ENCODE measurements at places on chromosomes 5 and 9. TPM values are rescaled to one million over a fixed set of nuclear protein-coding genes. Genes with fewer than 3 reads are reported as not detected.
A peak's percentile ranks its signal among the peaks of the same experiment; 100 is the strongest.

FCN1 gene
- total RNA-seq = not detected

N4BP3 gene
- 4.5 TPM for total RNA-seq

GHR gene
- total RNA-seq = 2.4 TPM

CER1 gene
- total RNA-seq = not detected

SLCO6A1 gene
- total RNA-seq = under 0.01 TPM

TMEM215 gene
- not detected for total RNA-seq

TAF11L10 gene
- total RNA-seq = not detected

AFAP1L1 gene
- total RNA-seq = 21.9 TPM

SPATA31E1 gene
- total RNA-seq = not detected

CACFD1 gene
- total RNA-seq = 5.5 TPM

GPR150 gene
- 0.26 TPM for total RNA-seq

EIF4EBP3 gene
- 3.2 TPM for total RNA-seq

CCDC69 gene
- total RNA-seq = 1.7 TPM

CHMP5 gene
- total RNA-seq = 173 TPM

FGF1 gene
- total RNA-seq = 0.38 TPM

DNAI1 gene
- total RNA-seq = not detected

C8G gene
- total RNA-seq = 0.79 TPM

SLC6A3 gene
- not detected for total RNA-seq

INSL4 gene
- total RNA-seq = not detected

DNA sequence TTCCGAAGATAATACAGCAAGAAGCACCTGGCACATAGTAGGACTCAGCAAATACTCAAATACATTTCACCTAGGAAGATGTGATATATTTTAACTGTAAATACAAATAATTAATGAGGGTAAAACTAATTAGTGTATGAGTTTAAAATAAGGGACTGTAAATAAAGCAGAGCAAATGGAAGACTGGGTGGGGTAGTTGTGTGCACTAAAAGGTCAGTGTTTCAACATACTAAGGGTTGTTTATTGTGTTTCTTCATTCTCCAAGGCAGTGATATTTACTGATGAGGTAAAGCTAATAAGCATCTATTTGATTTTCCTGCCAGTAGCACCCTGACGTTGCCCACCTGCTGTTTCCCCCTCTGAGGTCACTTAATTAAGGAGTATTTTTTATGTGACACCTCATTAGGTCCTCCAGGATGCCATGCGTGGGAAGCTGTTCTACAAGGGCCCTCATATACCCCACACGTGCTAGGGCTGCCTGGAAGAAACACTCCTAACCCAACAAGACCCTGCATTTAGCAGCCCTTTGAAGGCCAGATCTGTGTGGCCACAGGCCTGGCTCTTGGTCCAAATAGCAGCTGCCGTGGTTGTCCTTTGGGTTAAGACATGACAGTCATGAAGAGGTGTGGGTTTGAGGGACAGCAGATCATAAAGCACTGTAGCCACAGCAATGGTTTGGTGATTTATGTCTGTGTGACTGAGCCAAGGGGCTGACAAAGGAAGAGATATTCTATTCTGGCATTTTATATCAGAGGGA is 97.5 kb upstream of the RPS23 start:
- DNase-seq = no peak

GRCh38 chr5:170597109-170597751 is 93.4 kb downstream of the KCNIP1 start:
- peak; percentile 51 for DNase-seq

- no peak for DNase-seq
Measured at GRCh38 chr9:133704711-133705181, 33.4 kb downstream of the SARDH start.

GRCh38 chr9:131270171-131271015 is 5.9 kb downstream of the FAM78A start:
- no peak for DNase-seq

DNA sequence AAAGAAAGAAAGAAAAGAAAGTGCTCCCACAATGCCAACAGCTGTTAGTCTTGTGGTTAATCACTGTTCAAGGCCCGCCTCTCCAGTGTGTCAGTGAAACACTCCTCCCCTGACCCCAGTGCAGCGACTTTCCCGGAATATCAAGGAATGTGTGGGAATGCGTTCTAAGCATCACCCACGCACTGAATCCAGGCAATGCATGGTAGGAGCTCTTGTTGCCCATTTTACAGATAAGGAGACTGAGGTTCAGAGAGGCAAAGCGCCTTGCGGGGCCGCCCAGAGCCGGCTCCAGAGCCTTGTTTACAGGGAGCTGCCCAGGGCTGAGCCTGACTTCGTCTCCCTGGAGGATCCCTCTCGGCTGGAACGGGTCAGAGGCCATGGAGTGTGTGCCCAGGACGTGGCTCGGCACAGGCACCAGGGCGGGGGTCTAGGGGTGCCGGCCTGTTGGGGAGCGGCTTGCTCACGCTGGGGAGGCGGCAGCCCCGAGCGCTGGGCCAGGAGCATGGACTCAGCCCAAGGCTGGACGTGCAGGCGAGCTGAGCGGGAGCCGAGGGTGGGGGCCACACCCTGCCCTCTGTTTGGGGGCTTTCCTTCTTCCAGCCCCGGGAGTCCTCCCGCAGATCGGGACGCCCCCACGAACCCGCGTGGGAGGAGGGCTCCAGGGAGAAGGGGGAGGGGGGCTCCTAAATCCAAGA is 823 bp downstream of the ST6GALNAC6 start:
- DNase-seq = peak; percentile 46

DNA sequence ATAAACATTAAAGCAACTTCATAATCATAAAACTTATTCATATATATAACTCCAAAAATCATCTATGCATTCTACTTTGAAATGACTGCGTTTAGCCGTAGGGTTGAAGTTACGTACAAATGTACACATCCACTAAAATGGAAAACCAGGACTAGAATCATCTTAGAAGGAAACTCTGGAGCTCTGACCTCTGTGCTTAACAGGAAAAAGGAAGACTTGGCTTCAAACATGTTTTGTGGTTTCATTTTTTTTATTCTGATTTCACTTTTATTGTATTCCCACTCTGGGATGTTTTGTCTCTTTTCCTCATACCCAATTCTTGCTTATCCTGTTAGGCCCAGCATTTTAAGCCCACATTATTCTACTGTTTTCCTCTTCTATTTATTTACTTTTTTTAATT is 44.9 kb downstream of the GRAMD2B start:
- no peak for DNase-seq

DNA sequence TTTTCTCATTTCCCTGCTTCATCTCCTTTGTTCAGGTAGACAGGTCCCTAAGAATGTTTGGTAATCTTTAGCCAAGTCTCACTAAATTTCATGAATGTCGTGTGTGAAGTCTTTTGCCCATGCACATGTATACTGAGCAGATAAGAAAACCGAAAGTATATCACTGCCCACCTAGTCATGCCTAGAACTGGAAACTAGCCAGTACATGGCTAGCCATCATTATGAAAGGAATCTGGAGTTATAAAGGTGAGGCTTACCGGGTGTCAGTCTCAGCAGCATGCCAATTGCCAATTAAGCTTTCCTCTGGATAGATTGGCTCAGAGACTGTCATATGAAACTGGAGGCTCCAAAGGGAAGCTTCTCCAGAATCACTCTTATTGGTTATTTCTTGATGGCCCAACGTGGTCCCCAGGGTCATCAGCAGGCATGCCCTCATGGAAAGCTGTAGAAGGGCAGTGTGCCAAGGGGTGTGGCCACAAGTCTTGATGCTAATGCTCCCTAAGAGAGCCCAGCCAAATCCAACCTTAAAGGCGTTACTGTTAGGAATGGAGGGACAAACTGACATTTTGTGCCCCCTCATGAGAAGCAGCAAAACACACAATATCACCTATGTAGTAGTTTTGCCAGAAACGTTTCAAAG is 307.3 kb upstream of the PIK3R1 start:
- no peak for DNase-seq

DNA sequence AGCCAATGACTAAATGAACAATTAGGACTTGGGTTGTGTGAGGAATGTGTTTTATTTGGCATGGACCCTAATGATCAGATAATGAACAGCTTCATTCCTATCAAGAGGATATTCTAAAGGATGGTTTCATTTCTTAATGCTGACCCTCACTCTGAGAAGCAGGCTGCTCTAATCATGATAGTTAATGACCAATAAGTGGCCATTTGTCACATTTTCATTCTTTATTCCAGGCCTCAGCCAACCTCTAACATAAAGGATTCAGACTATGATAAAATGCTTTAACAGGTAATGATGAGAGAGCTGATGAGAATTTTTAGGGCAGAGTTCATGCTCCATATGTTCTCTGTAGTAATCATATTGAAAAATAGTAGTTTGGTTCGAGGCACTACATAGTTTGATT is 301.5 kb upstream of the ARRDC3 start:
- DNase-seq = no peak

GRCh38 chr5:158611581-158611980 is 488.1 kb downstream of the EBF1 start:
- no peak for DNase-seq

GRCh38 chr5:71699233-71699632 is 19.8 kb upstream of the CARTPT start:
- no peak for DNase-seq

- DNase-seq = no peak
Measured at GRCh38 chr5:135214897-135215616, 181.0 kb upstream of the PITX1 start.

GRCh38 chr5:53543401-53543800 is 17.0 kb upstream of the NDUFS4 start:
- DNase-seq = no peak

- no peak for DNase-seq
Measured at GRCh38 chr9:89563571-89564345, 41.1 kb upstream of the GADD45G start.

GRCh38 chr9:7033076-7034045 is 275.6 kb downstream of the KDM4C start:
- no peak for DNase-seq

GRCh38 chr5:55316837-55317236 is 9.0 kb downstream of the MTREX start:
- DNase-seq = no peak

GRCh38 chr5:39547553-39548154 is 122.9 kb upstream of the DAB2 start:
- DNase-seq = peak; percentile 53

GRCh38 chr5:154732212-154732611 is 23.0 kb upstream of the LARP1 start:
- DNase-seq = peak; percentile 39

DNA sequence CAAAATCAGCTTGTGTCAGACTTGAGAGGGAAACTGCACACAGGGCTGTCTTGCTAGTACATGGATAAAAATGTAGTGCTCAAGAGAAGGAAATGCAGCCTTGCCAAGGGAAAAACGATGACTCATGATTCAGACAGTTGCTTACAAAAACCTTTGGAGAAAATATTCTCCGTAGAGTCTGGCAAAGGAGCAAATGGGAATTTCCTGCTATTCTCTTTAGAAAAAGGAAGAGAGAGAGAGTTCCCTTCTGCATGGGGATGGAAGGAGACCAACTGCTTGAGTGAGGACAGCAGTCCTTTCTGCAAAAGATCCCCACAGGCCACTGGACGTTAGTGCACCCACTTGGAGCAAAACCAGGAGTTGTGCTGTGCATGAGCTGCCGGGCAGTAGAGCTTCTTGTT is 7.6 kb downstream of the IFNB1 start:
- peak; percentile 90 for DNase-seq

DNA sequence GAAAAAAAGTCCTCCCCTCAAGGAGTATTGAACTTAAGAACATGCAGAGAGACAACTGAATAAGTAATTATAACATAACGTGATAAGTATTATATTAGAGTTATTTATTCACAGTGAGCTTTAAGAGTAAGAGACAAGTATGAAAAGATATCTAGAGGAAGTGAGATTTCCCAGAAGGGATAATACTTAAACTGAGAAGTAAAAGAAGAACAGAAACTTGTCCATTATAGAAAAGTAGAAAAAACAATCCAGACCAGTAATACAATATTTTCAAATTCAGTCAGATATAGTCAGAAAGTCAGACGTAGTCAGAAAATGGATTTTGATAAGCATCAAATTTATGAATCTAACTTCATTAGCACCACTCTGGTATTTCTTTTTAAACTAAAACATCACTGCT is 613.0 kb upstream of the CCNG1 start:
- no peak for DNase-seq

DNA sequence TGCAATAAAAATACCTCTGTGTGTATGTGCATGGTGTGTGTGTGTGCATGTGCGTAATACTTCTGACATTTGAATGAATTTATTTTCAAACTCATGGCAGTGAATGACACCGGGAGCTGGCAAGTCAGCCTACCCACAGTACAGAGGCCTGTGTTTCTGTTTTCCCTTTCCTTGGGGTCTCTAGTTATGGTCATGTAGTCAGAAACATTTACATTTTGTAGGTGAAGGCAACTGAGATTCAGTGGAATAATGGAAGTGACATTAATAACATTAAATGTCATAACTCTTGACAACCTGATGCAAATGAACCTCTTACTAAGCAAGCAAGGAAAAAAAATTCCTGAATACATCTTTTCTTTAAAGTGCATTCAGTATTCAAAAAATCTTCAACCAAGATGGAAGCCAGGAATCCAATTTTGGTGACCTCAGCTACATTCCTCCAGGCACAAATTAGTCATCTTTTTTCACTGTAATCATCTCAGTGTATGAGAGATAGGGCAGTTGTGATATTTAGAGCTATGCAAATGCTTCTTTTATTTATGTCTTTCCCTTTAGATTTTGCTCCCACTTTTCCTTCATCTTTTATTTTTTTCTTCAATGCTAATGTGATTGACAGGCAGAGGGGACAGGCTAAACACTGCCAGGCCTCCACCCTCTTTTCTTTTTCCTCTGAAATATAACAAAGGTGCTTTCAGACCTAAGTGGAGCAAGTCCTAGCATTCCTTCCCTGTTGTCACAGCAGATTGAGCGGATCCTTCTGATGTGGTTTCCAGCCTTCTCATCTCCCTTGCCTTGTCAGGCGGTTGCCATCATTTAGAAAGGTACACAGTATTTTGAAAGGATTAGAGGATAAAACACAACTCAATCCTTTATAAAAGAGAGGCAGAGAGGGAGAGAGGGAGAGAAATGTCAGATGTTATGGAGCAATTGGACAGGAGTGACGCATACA is 569.8 kb upstream of the ADAMTS16 start:
- peak; percentile 40 for DNase-seq

- peak; percentile 67 for DNase-seq
Measured at GRCh38 chr5:116765441-116765840, 190.8 kb upstream of the SEMA6A start.

- DNase-seq = peak; percentile 59
Measured at GRCh38 chr5:80793354-80793753, 138.6 kb upstream of the DHFR start.

DNA sequence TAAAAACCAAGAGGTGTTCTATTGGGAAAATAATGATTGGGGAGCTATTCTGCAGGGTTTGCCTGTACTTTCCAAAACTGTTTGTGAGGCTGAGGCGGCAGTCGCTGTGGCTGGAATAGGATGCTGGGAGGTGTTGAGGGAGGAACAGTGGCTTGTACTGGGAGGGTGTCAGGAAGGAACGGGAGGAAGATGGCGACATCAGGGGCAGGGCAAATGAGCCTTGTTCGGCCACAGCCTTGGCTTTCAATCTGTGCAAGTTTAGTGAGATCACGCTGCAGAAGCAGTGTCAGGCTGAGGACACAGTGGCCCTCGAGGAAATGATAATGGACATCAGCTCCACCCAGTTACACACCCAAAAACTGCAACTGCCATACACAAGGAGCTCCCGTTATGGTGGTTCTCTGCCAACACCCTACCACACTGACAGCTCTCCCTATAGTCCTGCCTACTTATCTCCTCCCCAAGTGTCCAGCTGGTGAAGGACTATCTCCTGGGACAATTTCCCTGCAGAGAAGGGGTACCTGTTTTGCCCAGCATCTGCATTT is 27.3 kb downstream of the KIF2A start:
- DNase-seq = no peak
